CD4-positive, alpha-beta memory T cell (primary cell): ENCODE measurements at places on chromosomes 2 and 18. TPM values are rescaled to one million over a fixed set of nuclear protein-coding genes. Genes with fewer than 3 reads are reported as not detected.

PDCD1 gene
- 5.9 TPM for total RNA-seq

DNA sequence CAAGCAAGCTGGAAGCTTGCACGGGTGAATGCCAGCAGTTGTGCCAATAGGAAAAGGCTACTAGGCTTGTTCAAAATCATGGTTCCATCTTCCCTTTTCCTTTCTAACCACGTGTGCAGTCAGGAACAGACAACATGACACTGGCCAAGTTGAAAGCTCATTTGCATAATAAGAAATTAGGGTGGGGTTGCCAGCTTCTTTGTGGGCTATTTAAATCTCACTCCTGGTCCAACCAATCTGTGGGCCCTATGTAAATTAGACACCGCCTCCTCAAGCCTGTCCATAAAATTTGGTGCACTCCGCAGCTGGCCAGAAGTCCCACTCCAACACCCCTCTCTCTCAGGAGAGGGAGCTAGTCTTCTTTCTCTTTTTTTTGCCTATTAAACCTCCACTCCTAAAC is 1948.4 kb upstream of the PIK3C3 start:
- DNase-seq = no peak
- no peaks in the 10 kb centered on the region for H3K36me3 ChIP-seq
- H3K4me1 ChIP-seq = no peaks in the 10 kb centered on the region

GRCh38 chr2:114011713-114012112 is 121.8 kb downstream of the ACTR3 start:
- no peaks in the 10 kb centered on the region for H3K27me3 ChIP-seq
- no peak for DNase-seq
- H3K27ac ChIP-seq = no peak overlapping the region
- no peaks in the 10 kb centered on the region for H3K4me1 ChIP-seq

- peaks cover 7% of the 10 kb centered on the region for H3K36me3 ChIP-seq
- DNase-seq = no peak
- H3K27me3 ChIP-seq = no peaks in the 10 kb centered on the region
- no peak overlapping the region for H3K27ac ChIP-seq
- no peak overlapping the region for H3K4me3 ChIP-seq
Observed at GRCh38 chr18:77112747-77113092, 19.9 kb downstream of the MBP start.

GRCh38 chr2:222738809-222739208 is 67.4 kb downstream of the MOGAT1 start:
- H3K27ac ChIP-seq = no peak overlapping the region
- H3K4me1 ChIP-seq = no peaks in the 10 kb centered on the region
- H3K4me3 ChIP-seq = no peak overlapping the region
